ENCODE measurements at places on chromosomes 11 and 22.
A peak's percentile ranks its signal among the peaks of the same experiment; 100 is the strongest.

DNA sequence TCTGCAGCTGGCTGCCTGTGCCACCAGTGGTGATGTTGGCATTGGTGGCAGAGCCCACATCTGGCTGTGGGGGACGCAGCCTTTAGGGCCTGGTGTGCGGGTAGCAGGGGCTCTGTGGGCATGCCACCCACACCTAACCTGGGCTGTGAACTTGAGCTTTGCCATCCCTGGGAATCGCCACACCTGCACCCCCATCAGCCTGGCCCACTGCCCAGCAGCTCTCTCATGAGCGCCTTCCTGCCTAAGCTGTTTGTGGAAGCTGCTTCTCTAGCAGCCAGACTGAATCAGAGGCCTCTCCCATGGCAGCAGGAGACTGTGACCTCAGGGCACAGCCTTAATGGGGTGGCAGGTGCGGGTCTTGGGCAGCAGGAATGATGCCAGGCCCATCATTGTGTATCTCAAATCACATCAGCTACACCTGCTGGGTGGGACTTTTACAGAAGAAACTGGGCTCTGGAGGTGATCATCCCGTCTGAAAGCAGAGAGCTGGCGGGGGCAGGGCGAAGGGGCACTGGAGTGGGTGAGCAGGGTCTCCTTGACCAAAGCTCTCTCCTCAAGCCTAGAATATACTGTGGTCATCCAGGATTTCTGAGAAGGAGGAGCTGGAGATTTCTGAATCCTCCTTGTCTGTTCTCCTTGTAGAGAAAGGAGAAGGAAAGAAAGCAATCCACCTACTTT, 17.8 kb upstream of the CARS1 start:
- no peak for DNase-seq

DNA sequence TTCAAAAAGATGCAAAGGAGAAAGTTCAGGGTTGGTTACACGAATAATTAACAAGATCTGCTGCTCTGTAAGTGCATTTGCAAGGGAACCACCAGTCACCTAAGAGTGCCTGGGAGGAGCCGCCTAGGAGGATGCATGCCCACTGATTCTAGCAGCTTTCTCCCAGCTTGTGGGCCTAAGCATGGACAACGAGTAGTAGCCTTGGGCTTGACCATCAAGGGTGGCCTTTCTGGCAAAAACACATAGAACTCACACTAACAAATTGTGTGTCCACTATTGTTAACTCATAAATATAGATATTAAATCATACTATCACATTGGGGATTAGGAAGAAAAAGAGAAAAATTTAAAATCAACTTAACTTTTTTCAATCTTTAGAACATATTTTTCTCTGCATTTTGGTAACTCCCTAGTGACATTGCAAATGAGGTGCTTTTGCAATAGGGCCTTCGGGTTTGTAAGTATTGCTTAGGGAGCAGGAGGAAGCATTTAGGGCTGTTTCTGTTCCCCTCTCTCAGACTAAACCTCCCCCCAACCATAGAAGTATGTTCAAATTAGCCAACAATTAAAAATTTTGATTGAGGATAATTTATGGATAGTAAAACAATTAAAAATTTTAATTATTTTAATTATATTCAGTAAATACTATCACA, 57.3 kb upstream of the CEP295 start:
- DNase-seq = no peak

- no peak for DNase-seq
These were observed 43.6 kb upstream of the FIBIN start for GRCh38 chr11:26950260-26950719.

DNA sequence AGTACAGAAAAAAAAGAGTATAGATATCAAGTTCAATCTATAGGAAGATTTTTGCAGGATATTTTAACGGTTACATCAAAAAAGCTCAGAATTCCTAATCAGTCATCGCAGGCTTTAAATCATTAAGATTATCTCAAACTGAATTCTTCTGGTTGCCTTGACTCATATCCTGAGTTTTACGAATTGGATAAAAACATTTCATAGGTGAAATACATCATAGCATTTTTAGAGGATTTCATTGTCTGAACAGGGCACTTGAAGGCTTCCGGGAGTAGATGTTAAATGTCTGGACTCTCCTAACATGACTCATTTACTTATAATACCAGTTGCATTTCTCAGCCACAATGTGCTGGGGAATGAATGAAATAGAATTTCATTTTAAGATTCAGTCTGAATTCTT, 2216.6 kb upstream of the RAG2 start:
- DNase-seq = no peak

- no peak for DNase-seq
These were observed 17.7 kb upstream of the GRK3 start for GRCh38 chr22:25546751-25547150.

- peak; percentile 26 for DNase-seq
These were observed 26.0 kb upstream of the FADD start for GRCh38 chr11:70176940-70177689.

- DNase-seq = no peak
These were observed 64.7 kb upstream of the CD5 start for GRCh38 chr11:61037441-61038093.

DNA sequence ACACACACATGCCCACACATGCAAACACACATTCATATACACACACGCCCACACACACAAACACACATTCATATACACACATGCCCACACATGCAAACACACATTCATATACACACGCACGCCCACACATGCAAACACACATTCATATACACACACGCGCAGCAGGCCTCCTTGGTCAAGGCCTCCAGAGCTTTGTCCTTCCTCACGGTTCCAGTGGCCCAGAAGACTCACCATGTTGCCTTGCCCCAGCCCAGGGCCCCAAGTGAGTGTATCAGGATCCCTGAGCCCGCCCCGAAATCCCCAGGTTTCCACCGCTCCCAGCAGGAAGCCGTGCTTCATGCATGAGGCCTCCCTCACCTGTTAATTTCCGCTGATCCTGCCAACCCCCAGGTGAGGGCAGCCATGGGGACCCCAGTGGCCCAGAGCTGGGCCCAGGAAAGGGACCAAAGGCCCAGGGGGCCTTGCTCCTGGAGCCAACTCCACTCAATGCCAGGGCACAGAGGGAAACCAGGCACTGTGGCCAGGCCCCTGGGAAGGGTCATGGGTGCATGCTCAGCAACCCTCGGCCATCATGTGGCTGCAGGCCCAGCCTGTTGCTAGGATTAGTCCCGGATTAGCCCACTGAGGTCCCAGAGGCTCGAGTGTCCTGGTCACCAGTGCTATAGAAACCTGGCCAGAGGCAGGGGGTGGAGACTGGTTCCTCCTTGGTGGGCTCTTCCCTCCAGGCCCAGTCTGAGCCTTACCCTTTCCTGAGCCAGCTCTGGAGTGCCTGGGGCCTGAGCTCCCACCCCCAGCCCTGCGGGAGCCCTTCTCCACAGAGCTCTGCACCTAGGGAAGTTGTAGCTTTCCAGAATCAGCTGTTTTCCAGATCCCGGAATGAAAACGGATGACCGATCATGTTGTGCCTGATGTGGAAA, 34.4 kb downstream of the IGF2 start:
- DNase-seq = no peak

- DNase-seq = no peak
These were observed 1.4 kb downstream of the POGLUT3 start for GRCh38 chr11:108496643-108497256.
